ENCODE measurements at places on chromosomes 7 and 10.

DNA sequence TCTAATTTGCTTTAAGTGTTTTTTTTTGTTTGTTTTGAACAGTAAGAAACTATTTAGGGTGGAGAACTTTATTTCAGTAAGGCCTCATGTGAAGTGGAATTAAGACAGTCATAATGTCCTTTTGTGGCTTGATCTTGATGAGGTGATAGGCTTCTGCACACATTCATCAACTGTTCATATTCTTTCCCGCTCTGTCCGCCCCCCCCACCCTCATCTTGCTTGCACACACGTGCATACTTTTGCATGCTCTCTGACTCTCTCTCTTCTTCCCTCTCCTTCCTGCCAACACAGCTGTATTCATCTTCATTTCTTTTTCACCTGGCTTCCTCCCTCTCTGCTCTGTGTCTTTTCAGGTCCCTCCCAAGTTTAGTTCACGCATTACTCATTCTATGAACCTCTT lies 429.6 kb downstream of the AUTS2 start:
- DNase-seq: no peak

DNA sequence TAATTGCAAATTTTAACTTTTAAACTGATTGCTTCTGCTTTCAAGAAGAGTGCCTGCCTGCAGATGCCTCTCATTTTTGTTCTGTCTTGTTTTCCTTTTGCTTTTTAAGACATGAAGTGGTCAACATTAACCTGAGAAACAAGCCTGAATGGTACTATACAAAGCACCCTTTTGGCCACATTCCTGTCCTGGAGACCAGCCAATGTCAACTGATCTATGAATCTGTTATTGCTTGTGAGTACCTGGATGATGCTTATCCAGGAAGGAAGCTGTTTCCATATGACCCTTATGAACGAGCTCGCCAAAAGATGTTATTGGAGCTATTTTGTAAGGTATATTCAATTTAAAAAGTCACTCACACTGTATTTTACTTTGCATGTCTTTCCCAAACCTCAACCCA lies 8.8 kb downstream of the GSTO2 start:
- no peak for DNase-seq

DNA sequence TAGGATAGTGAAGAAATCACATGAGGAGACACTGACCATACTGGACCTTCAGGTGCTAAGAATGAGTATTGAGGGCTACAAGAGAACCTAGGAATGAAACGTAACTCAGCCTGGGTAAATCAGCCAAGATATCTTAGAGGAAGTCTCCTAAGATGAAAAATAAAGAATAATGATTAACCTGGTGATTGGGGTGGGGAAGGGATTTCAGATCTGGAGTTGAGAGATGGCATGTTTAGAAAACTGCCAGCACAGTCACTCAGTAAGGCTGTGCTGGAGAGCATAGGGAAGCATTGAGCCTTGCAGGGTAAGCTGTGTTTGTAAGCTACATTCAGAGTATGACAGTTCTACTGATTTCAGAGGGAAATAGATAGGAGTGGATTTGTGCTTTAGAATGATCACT lies 1.9 kb upstream of the MALRD1 start:
- DNase-seq: no peak

- DNase-seq: no peak
Measured at GRCh38 chr7:130632111-130632510, 36.4 kb downstream of the COPG2 start.

DNA sequence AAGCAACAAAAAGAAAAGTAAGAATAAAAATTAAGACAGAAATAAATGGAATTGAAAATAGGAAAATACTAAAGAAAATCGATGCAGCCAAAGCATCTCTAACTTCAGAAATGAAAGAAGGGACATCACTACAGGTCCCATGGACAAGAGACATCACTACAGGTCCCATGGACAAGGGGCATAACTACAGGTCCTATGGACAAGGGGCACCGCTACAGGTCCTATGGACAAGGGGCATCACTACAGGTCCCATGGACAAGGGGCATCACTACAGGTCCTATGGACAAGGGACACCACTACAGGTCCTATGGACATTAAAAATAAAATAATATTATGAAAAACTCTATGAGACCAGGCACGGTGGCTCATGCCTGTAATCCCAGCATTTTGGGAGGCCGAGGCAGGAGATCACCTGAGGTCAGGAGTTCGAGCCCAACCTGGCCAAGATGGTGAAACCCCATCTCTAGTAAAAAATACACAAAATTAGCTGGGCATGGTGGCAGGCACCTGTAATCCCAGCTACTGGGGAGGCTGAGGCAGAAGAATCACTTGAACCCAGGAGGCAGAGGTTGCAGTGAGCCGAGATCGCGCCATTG lies 101.0 kb upstream of the DNAAF5 start:
- DNase-seq: no peak

DNA sequence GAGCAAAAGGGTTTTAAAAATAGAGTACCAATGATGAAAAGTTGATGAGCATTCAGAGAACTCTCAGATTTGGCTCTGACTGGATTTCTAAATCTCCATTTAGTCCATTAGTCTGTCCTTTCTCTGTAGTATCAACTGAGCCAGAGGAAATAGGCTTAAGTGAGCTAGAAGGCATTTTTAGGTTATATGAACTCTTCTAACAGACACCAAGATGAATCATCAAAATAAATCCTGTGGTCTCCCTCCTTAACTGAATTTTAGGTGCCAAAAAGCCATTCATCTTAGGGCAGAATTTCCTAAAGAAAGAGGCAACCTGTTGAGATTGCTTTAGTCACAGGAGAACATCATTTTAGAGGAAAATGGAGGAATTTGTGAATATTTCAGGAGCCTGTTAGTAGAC lies 305.1 kb downstream of the AUTS2 start:
- no peak for DNase-seq

DNA sequence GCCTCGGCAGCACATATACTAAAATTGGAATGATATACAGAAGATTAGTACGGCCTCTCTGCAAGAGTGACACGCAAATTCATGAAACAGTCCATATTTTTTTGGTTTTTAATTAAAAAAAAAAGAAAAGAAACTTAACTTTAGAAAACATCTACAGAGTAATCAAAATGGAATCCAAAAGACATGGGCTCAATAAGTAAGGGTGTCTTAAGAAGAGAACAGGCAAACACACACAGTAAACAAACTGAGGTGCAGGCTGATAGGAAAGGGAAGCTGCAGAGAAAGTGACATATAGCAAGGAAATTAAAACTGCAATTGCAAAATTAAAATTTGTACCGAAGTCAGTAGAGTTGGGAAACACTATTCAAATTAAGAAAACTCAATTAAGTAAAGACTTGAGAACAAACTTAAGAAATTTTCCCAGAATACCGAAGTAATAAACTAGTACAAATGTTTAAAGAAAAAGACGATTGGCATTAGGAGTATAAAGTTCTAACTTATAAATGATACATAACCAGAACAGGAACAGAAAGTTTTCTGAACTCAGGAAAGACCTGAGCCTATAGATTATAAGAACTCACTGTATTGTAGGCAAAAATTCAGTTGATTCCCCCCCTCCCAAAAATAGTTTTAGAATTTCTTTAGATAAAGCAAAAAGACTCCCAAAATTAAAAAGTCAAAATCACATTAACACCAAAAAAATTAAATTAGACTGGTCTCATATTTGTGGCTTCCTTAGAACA lies 16.3 kb downstream of the MTPN start:
- DNase-seq: no peak

DNA sequence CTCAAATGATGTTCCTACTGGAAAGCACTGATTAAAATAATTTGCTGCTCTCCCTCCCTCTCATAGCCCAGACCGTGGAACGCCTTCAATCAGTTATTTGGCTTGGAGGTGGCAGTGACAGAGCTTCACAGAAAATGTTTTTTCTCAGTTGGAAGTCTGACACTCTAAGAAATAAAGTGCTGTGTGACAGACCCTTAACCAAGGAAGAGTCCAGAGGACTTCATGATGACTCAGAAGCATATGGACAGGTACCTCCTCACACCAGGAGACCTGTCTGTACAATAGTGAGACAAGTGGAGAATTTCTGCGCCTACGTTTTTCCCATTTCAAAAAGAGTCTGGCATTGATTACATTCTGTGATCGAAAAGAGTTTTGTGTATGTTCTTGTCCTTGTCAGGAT lies 295.5 kb downstream of the DOCK4 start:
- no peak for DNase-seq

DNA sequence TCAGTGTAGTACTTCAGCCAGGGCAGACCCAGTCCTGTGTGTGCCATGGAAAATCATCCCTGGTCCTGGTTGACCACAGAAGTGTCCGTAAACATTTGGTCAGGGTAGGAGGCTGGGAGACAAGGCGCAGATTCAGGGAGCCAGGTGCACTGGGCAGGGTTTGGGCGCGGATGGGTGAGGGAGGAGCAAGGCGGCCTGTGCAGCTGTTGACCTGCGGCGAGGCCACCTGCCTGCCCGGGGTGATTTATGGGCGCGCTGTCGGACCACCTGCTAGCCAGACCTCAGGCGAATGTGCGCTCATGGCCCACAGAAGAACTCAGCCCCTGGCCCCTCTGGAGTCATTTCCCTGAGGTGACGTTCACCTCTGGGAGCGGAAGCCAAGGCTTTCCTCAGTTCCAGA lies 6.6 kb downstream of the SFRP5 start:
- peak; percentile 12 for DNase-seq
